ENCODE measurements at places on chromosomes 6 and 20. TPM values are rescaled to one million over a fixed set of nuclear protein-coding genes. Genes with fewer than 3 reads are reported as not detected.
A peak's percentile ranks its signal among the peaks of the same experiment; 100 is the strongest.

DNA sequence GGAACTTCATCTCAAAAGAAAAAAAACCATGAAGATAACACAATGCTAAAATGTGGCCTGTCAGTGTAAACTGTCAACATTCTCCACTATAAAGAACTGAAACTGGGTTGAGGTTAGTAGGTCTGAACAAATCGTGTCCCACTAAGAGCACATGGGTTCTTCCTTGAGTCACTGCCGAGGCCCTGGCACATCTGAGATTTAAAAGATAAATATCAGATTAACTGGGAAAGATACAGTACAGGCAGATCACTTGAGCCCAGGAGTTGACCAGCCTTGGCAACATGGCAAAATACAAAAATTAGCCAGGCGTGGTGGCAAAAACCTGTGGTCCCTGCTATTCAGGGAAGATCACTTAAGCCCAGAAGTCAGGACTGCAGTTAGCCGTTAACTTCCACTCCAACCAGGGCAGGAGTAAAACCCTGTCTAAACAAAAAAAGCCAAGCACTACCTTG lies 5.6 kb downstream of the EEF1A1 start:
- H3K36me3 ChIP-seq: peaks cover 63% of the 10 kb centered on the region
- DNase-seq: no peak
- H3K27ac ChIP-seq: peak overlapping the region; percentile 76
- H3K27me3 ChIP-seq: no peaks in the 10 kb centered on the region
- H3K4me1 ChIP-seq: peaks cover 38% of the 10 kb centered on the region

DNA sequence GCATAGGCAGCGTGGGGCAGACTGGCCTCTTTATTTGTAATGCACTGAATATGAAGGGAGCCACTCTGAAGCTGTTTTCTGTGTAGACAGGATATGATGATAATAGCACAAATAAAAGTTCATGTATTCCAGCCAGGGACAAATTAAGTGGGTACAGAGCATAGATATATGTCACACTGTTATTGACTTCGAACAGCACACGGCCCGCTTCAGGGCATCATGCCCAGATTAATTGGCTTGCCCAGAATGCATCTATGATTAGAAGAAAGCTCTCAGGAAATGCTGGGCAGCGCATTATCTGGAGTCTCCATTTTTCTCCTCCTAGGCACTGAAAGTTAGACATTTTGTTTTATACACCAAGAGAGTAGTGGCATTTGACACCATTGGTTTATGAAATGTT lies 26.3 kb upstream of the SASH1 start:
- no peak overlapping the region for H3K27ac ChIP-seq
- H3K27me3 ChIP-seq: no peaks in the 10 kb centered on the region
- no peaks in the 10 kb centered on the region for H3K36me3 ChIP-seq
- no peaks in the 10 kb centered on the region for H3K4me1 ChIP-seq

DNA sequence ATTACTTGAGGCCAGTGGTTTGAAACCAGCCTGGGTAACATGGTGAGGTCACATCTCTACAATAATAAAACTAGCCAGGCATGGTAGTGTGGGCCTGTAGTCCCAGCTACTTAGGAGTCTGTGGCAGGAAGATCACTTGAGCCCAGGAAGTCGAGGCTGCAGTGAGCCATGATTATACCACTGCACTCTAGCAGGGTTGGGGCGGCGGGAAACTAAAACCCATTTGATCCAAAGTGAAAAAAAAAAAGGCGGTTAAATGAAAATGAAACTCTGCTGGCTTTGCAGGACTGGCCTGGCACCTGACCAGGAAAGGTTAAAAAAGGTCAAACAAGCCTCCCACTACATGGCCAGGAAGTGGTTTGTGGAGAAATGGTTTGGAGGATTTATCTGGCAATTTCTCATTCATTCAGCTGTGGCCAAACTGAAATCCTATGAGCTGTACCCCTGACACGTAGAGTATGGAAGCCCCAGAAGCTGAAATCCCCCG lies 36.6 kb downstream of the MTRES1 start:
- DNase-seq: peak; percentile 53
- H3K27ac ChIP-seq: peak overlapping the region; percentile 75
- peaks cover 49% of the 10 kb centered on the region for H3K4me1 ChIP-seq
- no peaks in the 10 kb centered on the region for H3K27me3 ChIP-seq
- H3K4me3 ChIP-seq: peak overlapping the region; percentile 10

DNA sequence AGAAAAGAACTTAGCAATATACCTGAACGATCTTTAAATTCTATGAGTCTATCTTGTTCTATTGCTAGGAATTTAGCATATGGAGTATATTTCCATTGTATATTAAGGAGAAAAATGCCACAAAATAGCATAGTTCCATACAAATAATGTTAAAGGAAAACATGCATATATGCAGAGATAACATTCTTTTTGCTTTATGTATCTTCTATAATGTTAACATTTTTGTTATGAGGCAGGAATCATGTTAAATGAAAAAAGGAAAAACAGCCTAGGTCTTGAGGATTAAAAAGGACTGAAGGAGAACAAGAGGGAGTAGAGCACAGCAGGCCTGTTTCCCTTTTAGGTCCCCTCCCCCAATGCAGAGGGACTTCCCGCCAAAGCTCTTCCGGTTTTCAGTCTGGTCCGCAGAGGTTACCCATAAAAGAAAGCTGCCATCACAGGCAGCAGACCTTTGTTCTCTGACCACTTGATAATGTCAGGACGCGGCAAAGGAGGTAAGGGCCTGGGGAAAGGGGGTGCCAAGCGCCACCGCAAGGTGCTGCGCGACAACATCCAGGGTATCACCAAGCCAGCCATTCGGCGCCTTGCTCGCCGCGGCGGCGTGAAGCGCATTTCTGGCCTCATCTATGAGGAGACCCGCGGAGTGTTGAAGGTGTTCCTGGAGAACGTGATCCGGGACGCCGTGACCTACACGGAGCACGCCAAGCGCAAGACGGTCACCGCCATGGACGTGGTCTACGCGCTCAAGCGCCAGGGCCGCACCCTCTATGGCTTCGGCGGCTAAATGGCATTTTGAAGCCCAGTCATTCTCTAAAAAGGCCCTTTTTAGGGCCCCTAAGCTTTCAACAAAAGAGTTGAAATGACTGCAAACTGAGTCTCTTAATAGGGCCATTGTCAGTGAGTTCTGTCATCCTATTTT lies 108.4 kb upstream of the PRSS16 start:
- peaks cover 71% of the 10 kb centered on the region for H3K4me1 ChIP-seq
- peak overlapping the region; percentile 98 for H3K27ac ChIP-seq
- peak overlapping the region; percentile 95 for H3K4me3 ChIP-seq
- DNase-seq: peak; percentile 87

BIRC7 gene
- total RNA-seq: 0.37 TPM
